ENCODE measurements at places on chromosomes 16 and 17. TPM values are rescaled to one million over a fixed set of nuclear protein-coding genes. Genes with fewer than 3 reads are reported as not detected.

- peaks cover 65% of the 10 kb centered on the region for H3K4me1 ChIP-seq
- no peak overlapping the region for H3K4me3 ChIP-seq
- H3K36me3 ChIP-seq: peaks cover 2% of the 10 kb centered on the region
- H3K27me3 ChIP-seq: no peaks in the 10 kb centered on the region
- no peak for DNase-seq
Observed at GRCh38 chr17:83098241-83099085, 19.1 kb downstream of the METRNL start.

The RCVRN gene
- total RNA-seq: not detected

The KRT36 gene
- total RNA-seq: 0.42 TPM

DNA sequence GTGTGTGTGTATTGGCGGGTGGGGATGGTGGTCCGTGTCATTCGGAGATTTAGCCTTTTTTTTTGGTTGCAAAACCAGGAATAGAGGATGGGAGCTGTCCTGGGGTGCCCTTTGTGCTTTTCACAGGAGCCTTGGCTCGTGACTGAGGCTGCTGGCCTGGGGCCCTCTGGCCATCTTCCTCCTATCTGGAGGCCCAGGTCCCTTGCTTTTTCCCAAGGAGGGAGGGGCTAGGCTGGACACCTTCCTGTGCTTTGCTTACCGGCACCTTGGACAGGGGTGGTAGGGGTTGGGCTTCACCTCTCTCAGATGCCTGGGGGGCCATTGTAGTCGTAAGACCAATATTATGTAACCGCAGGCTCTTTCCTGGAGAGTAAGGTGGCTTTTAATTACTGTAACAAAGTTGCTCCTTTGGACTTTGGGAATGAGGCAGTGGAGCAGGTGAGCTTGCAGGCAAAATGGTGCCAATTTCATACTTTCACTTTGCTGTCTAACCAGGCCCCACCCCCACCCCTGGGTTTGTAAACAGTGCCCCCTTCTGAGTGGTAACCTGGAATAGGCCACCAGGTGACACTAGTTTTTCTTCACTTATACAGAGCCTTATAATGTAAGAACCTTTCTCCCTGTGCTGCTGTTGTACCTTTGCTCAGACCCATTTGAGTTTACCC is 1.2 kb downstream of the DYNLL2 start:
- H3K36me3 ChIP-seq: peaks cover 4% of the 10 kb centered on the region
- no peaks in the 10 kb centered on the region for H3K27me3 ChIP-seq
- peak overlapping the region; percentile 86 for H3K27ac ChIP-seq

- peak; percentile 70 for DNase-seq
- H3K27me3 ChIP-seq: no peaks in the 10 kb centered on the region
- H3K27ac ChIP-seq: peak overlapping the region; percentile 58
- peaks cover 69% of the 10 kb centered on the region for H3K4me1 ChIP-seq
- no peak overlapping the region for H3K4me3 ChIP-seq
- peaks cover 45% of the 10 kb centered on the region for H3K36me3 ChIP-seq
Observed at GRCh38 chr17:40452216-40452787, 9.1 kb downstream of the IGFBP4 start.

The PDE6G gene
- total RNA-seq: not detected

GRCh38 chr17:75614006-75614405 is 19.2 kb upstream of the SMIM5 start:
- no peak for DNase-seq
- H3K4me3 ChIP-seq: no peak overlapping the region
- H3K27ac ChIP-seq: no peak overlapping the region
- H3K27me3 ChIP-seq: no peaks in the 10 kb centered on the region
- peaks cover 10% of the 10 kb centered on the region for H3K36me3 ChIP-seq
- no peaks in the 10 kb centered on the region for H3K4me1 ChIP-seq

DNA sequence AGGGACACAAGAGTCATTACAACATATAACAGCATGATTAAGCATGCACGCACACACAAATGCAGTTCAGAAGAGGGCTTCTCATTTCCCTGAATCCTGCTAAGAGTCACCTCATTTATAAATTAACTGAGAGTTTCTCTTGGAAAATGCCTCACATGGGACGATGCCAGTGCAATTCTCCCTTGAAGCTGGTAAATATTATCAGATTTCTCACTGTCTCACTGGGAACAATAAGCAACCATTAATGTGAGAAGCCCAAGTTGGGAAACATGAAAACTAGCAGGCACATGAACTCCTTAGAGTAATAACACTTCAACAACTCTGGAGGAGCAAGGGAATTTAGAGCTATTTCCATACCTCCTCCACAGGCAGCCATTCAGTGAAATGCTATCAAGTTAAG is 26.4 kb downstream of the SETD6 start:
- H3K4me3 ChIP-seq: no peak overlapping the region
- no peak overlapping the region for H3K27ac ChIP-seq
- no peak for DNase-seq
- H3K27me3 ChIP-seq: no peaks in the 10 kb centered on the region
- H3K4me1 ChIP-seq: no peaks in the 10 kb centered on the region

GRCh38 chr17:79104898-79105600 is 30.4 kb downstream of the ENGASE start:
- no peak for DNase-seq
- H3K27me3 ChIP-seq: no peaks in the 10 kb centered on the region
- no peaks in the 10 kb centered on the region for H3K36me3 ChIP-seq
- H3K4me3 ChIP-seq: no peak overlapping the region
- no peaks in the 10 kb centered on the region for H3K4me1 ChIP-seq

DNA sequence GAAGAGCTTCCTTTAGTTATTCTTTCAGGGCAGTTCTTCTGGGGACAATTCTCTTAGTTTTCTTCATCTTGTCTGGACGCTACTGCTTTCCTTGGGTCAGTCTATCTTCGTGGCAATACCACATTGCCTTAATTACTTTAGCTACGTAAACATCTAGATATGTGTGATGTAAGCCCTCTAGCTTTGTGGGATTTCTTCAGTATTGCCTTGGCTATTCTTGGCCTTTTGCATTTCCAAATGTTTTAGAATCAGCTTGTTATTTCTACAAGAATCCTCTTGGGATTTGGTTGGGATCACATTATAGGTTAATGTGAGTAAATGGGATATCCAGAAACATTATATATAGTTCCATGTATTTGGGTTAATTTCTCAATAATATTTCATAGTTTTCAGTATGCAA is 9.0 kb upstream of the ST6GALNAC2 start:
- no peaks in the 10 kb centered on the region for H3K36me3 ChIP-seq
- peaks cover 14% of the 10 kb centered on the region for H3K4me1 ChIP-seq
- no peak overlapping the region for H3K27ac ChIP-seq
- H3K27me3 ChIP-seq: no peaks in the 10 kb centered on the region
- DNase-seq: no peak

DNA sequence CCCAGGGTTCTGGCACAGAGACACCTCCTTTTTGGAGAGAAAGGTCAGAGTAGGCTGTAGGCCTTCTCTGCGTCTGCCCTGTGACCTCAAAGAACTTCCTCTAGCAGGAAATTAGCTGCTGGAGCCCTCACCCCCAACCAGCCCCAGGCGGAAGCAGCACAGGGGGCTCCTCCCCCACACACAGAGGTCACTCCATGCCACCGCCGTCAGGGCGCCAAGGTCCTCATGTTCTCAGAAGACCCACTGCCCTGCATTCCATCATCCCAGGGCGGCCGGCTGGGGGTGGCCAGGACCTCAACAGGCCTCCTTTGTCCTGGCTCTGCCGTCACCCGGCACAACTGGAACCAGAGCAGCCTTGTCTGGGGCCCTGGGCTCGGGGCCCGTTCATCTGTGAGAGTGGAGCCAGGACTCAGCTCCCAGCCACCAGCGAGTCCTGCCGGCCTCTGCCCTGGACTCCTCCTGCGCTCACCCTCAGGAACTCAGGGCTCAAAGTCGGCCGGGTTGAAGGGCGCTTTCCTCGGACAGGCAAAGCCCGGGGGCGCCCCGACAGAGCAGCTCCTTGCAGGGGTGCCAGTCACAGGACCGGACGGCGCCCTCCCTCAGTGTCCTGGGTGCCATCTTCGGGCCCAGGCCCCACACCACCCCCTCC is 1.2 kb downstream of the TMC6 start:
- peak overlapping the region; percentile 84 for H3K4me3 ChIP-seq
- H3K4me1 ChIP-seq: peaks cover 73% of the 10 kb centered on the region
- H3K27me3 ChIP-seq: no peaks in the 10 kb centered on the region
- peak overlapping the region; percentile 75 for H3K27ac ChIP-seq

DNA sequence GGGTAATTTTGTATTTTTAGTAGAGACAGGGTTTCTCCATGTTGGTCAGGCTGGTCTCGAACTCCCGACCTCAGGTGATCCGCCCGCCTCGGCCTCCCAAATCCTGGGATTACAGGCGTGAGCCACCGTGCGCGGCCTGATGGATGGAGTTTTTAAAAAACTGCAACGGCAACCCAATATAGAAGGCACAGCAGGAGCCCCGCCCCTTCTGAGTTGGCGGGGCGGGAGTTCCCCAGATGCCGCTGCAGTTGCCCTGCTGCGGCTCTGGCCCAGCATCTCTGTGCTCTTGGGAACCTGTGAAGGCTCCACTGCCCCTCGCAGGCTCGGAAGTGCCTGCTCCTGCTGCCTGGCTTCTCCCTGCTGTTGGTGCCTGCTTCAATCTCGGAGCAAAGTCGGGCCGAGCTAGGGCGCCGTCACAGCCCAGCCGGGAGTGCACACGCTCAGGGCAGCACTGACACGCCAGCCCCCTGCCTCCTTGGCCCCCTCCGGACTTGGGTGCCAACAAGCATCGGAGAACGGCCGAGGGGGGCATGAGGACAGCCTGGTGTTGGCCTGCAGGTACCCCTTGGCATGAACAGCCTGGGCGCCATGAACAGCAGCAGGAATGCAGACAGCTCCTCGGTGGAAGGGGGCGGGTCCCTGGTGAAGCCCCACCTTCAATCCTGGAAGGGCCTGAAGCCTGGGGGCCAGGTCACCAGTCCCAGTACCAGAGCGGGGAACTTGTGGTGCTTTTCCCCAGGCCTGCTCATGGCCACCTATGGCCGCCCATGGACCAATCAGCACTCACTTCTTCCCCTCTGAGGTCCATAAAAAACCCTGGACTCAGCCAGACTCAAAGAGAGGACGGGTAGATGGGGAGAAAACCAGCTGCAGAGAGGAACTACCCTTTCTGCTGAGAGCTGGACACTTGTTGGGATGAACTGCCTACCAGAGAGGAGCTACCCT is 2.3 kb upstream of the NT5M start:
- DNase-seq: no peak
- no peaks in the 10 kb centered on the region for H3K36me3 ChIP-seq
- H3K4me3 ChIP-seq: peak overlapping the region; percentile 52
- peak overlapping the region; percentile 28 for H3K27ac ChIP-seq
- H3K4me1 ChIP-seq: no peaks in the 10 kb centered on the region

- H3K27ac ChIP-seq: no peak overlapping the region
- no peaks in the 10 kb centered on the region for H3K27me3 ChIP-seq
- H3K4me1 ChIP-seq: no peaks in the 10 kb centered on the region
- H3K4me3 ChIP-seq: no peak overlapping the region
- no peak for DNase-seq
Observed at GRCh38 chr17:59298521-59298920, 32.9 kb upstream of the YPEL2 start.

GRCh38 chr17:78323826-78324390 is 36.0 kb downstream of the SOCS3 start:
- H3K27ac ChIP-seq: peak overlapping the region; percentile 96
- H3K36me3 ChIP-seq: no peaks in the 10 kb centered on the region
- peak overlapping the region; percentile 7 for H3K4me3 ChIP-seq
- H3K4me1 ChIP-seq: no peaks in the 10 kb centered on the region
- no peak for DNase-seq

The SLC22A31 gene
- not detected for total RNA-seq

DNA sequence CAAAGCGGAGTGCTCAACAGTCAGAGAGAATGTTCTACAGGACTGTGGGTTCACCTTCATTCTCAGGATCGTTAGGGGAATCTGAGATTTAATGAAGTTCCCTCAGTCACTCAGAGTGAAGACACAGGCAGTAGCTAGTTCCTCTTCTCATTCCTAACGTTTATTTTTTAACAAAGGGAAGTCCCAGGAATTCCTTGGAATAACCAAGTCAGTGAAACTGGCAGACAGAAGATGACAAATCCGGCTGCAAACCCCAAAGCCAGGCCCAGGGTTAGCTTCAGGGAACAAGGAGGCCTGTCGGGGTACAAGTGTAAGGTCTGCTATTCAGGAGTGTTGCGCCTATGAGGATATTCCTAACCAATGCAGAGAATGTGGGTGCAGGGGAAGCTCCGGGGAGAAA is 42.0 kb downstream of the COTL1 start:
- no peak for DNase-seq
- H3K27ac ChIP-seq: no peak overlapping the region
- no peaks in the 10 kb centered on the region for H3K4me1 ChIP-seq

DNA sequence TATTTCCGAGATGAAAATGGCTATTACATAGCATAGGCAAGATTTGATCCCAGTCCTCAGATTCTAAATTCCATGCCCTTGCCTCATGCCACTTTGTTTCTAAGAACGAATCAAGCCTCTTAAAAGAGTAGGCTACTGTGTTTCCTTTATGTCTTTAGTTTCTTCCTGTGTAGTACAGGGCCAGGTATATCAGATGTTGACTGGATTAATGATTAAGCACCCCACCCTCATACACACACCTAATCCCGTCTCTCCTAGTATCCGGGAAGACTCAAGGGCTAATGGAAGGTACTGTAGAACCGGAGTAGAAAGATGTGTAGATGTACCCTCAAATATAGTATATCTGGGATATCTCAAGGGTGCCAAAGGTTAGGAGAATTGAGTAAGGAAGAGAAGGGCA is 6.7 kb downstream of the TOM1L1 start:
- no peak overlapping the region for H3K4me3 ChIP-seq
- no peaks in the 10 kb centered on the region for H3K27me3 ChIP-seq
- no peak for DNase-seq
- H3K4me1 ChIP-seq: no peaks in the 10 kb centered on the region
- no peaks in the 10 kb centered on the region for H3K36me3 ChIP-seq

The PPY gene
- not detected for total RNA-seq

The ALOX15 gene
- not detected for total RNA-seq

- H3K4me1 ChIP-seq: peaks cover 6% of the 10 kb centered on the region
- H3K27me3 ChIP-seq: no peaks in the 10 kb centered on the region
- H3K4me3 ChIP-seq: peak overlapping the region; percentile 69
- DNase-seq: peak; percentile 77
Observed at GRCh38 chr16:14300705-14301168, 229.6 kb downstream of the MRTFB start.

The TUBB3 gene
- total RNA-seq: not detected

DNA sequence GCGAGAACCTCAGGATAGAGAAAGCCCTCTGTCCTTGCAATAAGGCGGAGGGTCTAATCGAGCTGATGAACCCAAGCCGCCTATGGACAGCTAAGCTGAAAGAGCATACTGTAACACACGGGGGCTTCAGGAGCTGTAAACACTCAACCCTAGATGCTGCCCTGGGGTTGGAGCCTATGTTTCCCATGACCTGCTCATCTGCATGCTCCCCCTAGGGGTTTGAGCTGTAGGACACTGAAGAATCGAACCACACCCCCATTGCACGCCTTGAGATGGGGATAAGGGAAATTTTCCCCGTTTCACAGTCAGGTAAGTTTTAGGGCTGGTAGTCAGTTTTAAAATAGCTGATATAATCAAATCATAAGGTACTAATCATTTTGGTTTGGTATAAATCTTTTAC is 675.6 kb upstream of the CDH8 start:
- no peaks in the 10 kb centered on the region for H3K27me3 ChIP-seq
- no peaks in the 10 kb centered on the region for H3K36me3 ChIP-seq
- no peak overlapping the region for H3K4me3 ChIP-seq
- DNase-seq: no peak
- no peaks in the 10 kb centered on the region for H3K4me1 ChIP-seq

Measured in tibial nerve (tissue), 4 donors.